ENCODE measurements at places on chromosomes 2 and 18.

- no peak for DNase-seq
These were observed 2.4 kb downstream of the ZNF236 start for GRCh38 chr18:76824754-76825153.

DNA sequence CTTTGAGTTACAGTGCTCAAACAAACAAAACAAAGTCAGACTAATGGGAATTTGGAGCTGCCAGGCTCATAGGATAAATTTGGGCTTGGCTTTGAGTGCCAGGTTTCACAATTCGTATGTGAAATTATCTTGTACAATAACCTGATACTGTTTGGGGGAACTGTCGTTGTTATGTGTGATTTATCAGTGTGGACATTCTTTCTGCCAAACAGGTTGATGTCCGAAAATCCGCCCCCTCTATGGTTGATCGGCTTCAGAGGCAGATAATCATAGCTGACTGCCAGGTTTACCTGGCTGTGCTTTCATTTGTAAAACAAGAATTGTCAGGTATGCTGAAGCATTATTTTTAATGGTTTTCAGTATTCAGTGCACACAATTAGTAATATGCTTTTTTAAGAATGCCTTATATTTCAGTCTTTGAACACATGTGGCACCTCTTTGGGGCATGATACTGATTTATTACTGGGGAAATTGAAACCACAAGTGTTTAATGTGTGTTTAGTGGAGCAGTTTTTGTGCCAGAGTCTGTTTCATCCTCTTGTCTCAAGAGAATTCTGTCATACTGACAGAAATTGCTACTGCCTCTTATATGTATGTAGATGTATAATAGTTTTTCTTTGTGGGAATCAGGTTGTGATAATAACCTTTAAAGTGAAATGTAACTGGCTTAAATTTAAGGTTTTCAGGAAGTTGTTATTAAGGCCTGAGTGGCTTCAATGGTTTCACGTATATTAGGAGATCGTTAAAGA is 54.6 kb downstream of the TTC39C start:
- no peak for DNase-seq

- DNase-seq: no peak
These were observed 301.1 kb upstream of the TANK start for GRCh38 chr2:160859096-160859495.

DNA sequence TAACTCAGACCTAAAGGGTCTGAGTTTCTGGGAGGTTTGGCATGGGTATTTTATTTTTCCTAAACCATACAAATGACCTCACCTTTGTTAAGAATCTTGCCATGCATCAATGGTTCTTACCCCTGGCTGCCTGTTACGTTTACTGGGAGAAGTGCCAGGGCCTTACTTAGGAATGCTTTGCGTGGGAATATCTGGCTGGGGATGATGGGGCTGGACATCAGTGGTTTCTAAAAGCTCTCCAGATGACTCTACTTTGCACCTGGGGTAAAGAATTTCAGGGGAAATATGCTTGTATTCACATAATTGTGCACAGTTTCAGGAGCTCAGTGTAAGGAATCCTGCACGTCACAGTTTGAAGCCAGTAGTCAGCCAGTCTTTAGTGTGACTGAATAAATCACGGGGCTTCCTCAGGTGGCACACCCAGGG is 18.2 kb upstream of the DAW1 start:
- DNase-seq: peak; percentile 99

GRCh38 chr2:119650846-119651370 is 28.1 kb upstream of the TMEM177 start:
- no peak for DNase-seq

- peak; percentile 25 for DNase-seq
These were observed 568.2 kb downstream of the THSD7B start for GRCh38 chr2:137333386-137334165.

DNA sequence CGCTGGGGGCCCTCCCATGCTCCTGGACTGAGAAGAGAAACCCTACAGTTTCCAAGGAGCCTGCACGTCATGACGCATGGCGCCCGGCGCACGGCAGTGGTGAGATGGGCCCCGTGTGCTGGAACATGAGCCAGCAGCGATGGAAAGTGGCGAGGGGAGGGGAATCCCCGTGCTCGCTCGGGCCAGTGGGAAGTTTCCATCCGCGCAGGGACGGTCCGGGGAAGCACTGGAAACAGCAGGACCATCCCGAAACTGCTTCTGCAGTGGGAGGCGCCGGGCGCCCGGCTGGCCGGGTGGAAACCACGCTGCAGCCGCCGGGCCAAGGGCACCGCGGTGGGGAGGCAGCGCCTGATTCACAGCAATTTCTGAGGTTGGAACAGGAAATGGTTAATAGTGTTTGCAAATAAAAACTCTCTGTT is 4.9 kb upstream of the PDCD1 start:
- DNase-seq: no peak

DNA sequence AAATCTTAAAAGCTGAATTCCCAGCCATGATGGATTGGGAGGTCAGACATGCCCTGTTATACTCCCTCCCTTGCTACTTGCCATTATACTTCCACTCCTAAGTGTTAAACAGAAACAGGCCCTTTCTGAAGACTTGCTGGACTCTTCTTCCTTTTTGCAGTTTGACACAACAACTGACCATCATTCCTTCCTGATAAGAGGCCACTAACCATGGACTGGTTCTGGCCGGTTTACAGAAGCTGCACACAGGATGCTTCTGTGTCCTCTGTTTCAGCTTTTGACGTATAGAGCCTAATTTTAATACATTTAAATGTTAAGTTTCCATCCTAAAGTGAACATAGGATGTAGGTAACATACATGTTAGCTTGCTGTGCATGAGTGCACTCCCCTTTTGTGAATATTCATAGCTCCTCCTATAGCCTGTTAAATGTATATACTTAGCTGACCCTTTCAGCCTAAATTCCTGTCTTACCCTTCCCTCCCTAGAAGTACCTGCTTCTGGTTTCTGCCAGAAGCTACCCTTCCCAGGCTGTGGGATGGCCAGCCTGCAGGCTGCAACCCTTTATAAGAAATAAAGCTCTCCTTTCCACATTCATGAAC is 13.2 kb downstream of the FBXO48 start:
- no peak for DNase-seq

DNA sequence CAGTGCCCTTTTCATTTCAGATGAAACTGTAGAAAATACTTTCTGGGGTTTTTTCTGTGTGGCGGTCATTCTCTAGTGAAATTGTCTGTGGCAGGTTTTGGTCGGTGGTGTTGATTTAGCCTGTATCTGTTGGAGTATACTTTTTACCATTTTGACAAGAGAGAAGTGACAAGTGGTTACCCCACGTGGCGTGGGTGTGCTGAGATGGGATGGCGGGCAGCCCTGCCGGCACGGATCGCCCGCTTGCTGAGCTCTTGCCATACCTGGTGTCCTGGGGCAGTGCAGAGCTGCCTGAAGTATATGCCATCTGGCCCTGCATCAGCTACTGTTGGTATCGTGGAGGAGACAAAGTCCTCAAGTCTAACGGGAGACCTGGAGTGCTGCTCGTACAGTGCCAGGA is 64.1 kb downstream of the MRPS9 start:
- DNase-seq: no peak

GRCh38 chr2:200700856-200701255 is 110.9 kb upstream of the BZW1 start:
- no peak for DNase-seq

- peak; percentile 59 for DNase-seq
These were observed 955.4 kb upstream of the FANCL start for GRCh38 chr2:59196491-59196890.

DNA sequence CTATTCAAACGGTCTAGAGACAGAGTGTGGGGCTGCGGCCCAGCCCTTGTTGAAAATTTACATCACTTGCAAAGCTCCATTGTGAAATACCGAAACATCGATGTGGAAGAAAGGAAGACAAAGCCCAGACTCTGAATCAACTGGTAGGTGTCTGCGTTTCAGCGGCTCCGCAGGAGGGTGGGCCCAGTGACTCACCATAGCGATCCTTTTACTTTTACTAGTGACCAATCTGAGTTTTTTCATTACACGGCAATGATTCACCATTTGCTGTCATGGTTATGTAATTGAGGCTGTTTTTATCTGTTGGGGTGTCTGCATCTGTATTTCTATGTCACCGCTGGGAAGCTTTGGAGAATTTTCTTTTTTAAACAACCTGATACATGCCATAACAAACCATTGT is 66.6 kb upstream of the ODC1 start:
- DNase-seq: peak; percentile 81

DNA sequence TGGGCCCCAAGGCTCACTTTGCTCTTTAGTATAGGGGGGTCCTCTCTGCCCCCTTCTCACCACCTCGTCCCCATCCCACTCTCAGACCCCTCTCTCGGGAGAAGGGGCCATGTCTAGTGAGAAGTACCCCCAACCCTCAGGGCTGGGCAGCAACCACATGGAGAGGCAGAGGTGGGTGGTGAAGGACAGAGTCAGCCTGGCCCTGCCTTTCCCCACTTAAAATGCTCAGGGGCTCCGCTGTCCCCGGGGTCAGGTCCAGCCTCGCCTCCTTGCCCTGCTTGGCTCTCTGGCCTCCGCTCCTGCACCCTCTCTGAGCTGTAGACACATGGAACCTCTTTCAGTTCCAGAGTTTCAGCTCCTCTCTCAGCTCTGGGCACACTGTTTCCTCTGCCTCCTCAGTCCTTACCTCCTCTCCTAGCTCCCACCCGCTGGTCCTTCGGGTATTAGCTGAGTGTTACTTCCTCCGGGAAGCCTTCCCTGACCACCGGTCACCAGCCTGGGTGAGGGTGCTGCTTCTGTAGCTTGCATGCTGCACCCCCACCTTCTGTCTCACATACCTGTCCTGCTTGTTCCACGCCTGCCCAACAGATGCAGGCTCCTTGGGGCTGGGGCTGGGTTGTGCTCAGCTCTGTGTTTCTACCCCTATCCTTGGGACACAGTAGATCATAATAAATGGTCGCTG is 79.5 kb upstream of the OTOF start:
- no peak for DNase-seq

DNA sequence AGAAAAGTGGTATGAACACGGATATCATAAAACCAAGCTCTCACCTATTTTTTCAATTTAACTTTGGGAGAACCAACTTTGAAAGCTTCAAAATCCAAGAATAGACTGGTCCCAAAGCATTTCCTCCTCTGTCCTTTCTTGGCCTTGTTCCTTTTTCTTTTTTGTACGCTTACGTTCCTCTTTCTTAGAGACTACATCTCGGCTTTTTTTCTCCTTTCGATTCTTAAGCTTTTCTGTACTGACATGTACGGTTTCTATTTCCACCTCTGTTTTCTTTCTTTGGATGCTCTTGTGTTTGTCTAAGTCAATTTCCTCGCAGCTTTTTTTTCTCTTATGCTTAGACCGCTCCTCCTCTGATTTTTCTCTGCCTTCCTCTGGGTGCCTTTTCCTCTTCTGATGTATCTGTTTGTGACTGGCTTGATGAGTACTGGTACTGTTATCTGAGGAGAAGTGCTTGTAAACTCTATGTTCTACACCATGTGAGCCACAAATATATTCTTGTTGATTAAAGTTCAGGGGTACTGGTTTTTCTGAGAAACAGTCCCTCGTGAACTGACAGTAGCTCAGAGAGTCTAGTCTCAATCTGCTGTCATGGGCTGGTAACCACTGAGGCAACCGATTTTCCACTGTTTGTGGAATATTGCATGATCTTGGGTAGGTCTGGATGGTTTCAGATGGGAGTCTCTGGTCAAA is 11.5 kb upstream of the RNU2-63P start:
- no peak for DNase-seq

DNA sequence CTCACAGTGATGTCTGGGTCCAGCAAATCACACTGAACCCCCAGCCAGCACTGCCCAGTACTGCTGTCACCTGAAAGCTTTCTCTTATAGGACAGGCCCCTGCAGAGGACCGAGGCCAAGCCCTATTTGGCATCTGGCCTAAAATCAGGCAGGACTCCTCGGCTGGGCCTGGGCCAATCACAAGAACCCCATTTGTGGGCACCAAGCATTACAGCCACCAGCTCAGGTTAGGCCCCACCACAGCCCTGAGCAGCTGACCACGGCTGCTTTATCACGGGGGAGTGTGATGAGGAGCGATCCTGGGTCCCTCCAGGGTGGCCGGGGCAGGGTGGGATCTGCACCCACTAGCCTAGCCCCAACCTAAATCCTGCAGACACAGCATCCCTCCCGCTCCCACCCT is 8.2 kb downstream of the BIN1 start:
- DNase-seq: no peak

GRCh38 chr18:35828591-35828990 is 143.9 kb upstream of the RMP24 start:
- no peak for DNase-seq

DNA sequence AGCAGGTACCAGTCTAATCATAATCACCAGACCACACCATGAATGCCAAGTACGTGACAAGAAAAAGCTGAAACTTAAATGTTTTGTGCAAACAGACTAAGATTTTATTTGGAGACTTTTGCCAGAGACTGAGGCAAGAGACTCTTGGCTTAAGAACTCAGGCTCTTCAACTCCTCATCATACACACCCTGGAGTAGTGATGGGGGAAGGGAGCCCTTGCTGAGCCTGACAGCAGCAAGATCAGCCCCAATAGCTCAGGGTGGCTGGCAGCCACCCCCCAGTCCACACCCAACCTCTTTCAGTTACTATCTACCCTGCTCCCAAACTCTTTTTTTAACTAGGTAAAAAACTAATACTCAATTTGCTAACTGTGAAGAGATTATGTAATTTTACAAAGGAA is 114.8 kb downstream of the CCBE1 start:
- DNase-seq: no peak

DNA sequence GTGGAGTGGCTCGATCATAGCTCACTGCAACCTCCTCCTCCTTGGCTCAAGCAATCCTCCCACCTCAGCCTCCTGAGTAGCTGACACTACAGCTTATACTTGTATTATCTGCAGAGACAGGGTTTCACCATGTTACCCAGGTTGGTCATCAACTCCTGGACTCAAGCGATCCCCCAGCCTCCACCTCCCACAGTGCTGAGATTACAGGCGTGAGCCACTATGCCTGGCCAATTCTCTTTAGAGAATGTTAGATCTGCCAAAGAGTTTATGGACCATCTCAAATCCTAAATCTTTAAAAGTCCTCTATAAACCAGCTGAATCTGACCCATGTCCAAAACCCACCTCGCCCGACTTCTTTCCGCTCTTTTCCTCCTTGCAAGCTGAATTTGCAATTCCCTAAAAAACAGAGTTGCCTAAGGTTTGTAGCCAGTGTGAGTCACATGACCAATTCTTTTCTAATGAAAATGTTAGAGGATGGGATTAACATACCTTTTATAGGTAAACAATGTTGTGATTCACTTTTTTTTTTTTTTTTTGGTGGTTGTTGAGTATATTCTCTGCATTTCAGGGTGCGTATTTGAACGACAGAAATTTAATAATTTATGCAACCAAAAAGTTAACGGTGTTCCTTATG is 2.4 kb upstream of the PMAIP1 start:
- DNase-seq: no peak

- DNase-seq: peak; percentile 74
These were observed 82.3 kb downstream of the TFCP2L1 start for GRCh38 chr2:121202541-121203310.

Measured in renal cortical epithelial cell (primary cell).